ENCODE measurements at places on chromosomes 2 and 18.

DNA sequence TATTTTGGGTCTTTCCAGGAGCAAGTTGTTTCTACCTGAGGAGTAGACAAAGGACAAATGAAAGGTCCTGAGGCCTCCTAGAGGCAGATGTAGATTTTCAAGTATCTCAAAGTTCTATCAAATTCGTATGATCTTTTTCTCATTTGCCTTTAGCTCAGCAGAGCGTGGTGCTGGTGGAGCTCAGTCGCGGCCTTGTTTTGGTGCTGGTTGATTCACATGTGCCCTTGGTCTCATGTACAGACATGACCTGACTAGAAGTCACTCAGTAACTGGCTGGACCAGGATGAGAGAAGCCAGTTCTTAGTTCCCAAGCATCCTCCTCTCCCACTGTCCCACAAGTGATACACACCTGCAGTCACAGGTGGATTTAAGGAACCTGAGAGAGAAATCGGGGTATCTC is 264.0 kb downstream of the PRKCE start:
- DNase-seq = no peak

DNA sequence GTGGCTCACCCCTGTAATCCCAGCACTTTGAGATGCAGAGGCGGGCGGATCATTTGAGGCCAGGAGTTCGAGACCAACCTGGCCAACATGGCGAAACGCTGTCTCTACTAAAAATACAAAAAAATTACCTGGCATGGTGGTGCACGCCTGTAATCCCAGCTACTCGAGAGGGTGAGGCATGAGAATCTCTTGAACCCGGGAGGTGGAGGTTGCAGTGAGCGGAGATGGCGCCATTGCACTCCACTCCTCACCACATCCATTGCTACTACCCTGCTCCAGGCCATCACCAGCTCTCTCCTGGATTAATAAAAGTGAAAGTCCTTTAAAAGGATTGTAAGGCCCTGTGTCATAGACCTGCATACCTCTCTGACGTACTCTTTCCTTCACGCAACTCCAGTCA is 1.2 kb downstream of the RMP24 start:
- no peak for DNase-seq

GRCh38 chr2:214587442-214587841 is 176.6 kb downstream of the VWC2L start:
- no peak for DNase-seq

DNA sequence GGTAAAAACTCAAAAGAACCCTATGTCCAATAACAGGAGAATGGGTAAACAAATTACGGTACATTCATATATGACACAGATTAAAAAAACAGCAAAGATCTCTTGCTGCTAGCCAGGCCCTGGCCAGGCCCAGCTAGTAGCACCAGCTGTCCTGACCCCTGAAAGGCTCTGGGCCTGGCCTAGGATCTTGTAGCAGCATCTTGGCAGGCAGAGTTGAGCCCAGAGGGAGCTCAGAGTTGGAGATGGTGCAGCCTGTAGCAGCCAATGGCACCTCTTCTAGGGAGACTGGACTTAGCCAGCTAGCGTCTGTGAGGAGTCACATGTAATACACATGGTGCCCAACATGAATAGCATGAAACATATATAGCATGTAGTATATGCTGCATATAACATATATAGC is 69.1 kb downstream of the HS6ST1 start:
- no peak for DNase-seq

GRCh38 chr2:168432565-168433186 is 23.4 kb upstream of the CERS6 start:
- DNase-seq = no peak

DNA sequence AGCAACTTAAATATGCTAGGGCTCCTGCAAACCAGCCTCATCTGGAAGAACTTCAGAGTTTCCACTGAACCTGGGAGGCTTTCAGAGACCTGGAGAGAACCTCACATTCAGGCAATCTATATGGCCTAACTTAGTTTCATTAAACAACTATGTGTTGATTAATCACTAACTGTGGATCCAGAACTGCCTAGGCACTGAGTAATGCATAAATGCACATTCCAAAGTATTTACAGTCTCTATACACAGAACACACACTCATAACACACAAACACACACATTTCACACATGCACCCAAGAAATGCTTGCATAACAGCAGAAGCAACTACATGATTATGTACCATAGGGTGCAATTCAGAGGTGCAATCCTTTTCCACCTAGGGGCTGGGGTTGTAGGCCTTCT is 552.8 kb downstream of the BCL11A start:
- DNase-seq = no peak

DNA sequence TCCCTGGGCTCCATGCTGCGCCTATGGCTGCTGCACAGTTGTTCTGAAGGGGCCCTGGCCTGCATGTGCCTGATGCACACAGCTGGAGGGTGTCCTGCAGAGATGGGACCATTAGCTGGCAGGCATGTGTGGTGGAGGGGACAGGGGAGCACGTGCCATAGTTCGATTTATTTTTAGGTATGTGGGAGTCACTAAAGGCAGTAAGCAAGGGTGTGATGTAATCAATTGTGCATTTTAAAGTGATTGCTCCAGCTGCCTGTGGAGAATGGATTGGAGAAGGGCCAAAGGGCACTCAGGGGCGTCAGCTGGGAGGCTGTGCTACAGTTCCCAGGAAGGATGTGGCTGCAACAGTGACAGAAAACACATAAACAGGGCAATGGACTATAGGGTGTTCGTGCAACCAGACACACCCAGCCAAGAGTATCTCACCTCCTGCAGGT is 205.1 kb downstream of the ARL4C start:
- peak; percentile 75 for DNase-seq

GRCh38 chr2:117137371-117137770 is 677.1 kb upstream of the DDX18 start:
- no peak for DNase-seq

GRCh38 chr2:234278556-234279255 is 218.2 kb downstream of the ARL4C start:
- DNase-seq = no peak

GRCh38 chr2:45442026-45442425 is 169.0 kb downstream of the SRBD1 start:
- no peak for DNase-seq

- no peak for DNase-seq
Observed at GRCh38 chr18:51013259-51013658, 16.8 kb upstream of the SMAD4 start.

- DNase-seq = no peak
Observed at GRCh38 chr2:52117299-52117698, 1085.4 kb upstream of the NRXN1 start.

DNA sequence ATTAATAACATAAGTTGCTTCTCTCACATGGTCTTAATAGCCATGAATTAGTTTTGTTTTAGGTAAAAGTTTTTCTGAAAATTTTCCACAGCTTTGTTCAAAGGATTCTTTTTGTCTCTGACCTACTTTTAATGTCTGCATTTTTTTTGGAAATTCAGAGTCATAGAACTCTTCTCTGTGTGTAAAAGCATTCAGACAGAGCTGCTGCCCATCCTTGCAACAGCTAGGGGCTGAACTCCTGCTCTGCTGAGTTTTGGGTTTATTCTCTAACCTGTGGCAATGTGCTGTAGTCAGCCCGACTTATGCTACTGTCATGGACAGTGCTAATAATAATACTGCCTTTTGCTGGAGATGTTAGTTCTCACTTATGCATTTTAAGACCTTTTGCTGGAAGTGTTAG is 44.1 kb downstream of the RALBP1 start:
- no peak for DNase-seq

DNA sequence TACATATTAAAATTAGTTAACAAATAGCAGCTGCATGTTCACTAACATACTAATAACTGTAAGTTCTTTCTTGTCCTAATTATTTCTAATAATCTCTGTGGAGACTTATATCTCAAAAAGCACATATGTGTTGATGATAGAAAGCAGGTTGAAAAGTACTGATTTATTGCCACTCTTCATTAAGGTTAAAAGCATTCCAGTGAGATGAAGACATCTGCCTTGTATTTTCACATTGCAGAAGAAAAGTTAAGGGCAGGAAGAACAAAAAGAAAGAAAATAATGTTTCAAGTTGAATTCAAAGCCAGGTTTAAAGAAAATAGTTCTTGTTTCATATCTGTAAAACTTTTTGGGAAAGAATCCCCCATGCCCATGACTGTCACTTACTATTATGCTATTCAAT is 429.9 kb downstream of the MTX2 start:
- DNase-seq = no peak

DNA sequence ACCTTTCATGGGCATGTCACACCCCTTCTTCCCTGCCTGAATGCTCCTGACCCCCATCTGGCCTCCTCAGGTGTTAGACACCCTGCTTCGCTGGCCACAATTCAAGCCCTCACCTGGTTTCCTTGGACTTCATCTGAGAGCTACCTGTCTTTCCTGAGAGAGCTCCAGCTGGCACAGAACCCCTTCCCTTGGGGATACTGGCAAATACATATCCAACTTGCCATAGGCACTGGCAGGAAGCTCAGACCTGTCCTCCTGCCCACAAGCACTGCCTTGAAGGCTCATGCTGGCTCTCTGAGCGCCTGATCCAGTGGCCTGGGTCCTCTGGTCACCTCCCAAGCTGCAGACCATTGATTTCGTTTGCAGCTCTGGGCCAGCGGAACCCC is 74.1 kb upstream of the MAP4K3 start:
- DNase-seq = no peak

GRCh38 chr2:62284980-62285379 is 89.1 kb downstream of the B3GNT2 start:
- DNase-seq = no peak

GRCh38 chr2:40448476-40449079 is 3.3 kb downstream of the SLC8A1 start:
- no peak for DNase-seq

GRCh38 chr2:18701546-18701945 is 112.2 kb upstream of the NT5C1B start:
- DNase-seq = no peak

DNA sequence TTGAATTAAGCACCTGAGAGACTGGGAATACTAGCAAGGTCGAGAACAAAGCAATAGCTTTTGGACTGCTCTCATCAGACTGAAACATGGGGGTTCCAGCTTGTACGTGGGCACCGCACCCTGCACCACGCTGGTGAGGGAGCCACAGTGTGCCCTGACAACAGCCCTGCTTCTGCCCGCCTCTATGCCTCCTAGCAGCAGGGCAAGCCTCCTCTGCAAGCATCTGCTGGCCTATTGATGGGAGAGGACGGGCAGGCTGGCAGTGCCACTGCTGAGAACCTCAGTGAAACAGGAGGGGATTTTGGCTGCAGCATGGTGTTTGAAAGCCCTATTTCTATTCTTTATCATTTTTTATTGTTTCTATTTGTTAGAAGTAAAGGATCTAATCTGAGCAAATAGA is 146.1 kb upstream of the OTOS start:
- no peak for DNase-seq

DNA sequence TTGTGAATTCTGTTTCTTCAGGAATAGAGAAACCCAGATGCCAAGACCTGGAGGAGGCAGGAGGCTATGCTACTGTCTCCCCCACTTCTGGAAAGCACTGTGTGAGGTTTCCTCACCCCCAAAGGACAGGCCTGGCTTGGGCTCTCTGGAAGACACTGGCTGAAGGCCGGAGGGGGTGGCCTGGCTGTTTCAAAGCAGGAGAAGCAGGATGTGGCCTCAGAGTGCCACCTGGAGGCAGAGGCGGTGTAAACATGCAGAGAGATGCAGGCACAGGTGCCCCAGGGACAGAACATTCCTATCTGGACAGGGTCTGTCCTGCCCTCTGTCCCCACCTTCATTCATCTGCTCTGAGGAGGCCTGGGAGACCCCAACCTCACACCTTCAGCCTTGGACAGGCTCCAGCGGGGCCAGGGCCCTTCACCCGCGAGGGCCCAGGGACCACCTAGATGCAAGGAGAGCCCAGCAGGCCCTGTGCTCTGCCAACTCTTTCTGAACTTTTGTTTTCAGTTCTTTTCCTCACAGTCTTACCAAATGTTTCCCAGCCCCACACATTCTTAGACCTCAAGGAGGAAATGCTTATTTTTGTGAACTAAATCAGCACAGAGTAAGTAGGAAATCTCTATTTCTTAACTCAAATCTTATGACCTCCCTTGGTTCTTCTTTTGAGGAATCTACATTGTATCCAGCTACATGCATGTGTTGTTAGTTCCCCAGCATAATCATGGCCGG is 79.2 kb downstream of the LONRF2 start:
- no peak for DNase-seq

GRCh38 chr2:226143091-226143490 is 656.5 kb downstream of the IRS1 start:
- DNase-seq = no peak

- peak; percentile 90 for DNase-seq
Observed at GRCh38 chr2:233208382-233209116, 42.9 kb upstream of the ATG16L1 start.

DNA sequence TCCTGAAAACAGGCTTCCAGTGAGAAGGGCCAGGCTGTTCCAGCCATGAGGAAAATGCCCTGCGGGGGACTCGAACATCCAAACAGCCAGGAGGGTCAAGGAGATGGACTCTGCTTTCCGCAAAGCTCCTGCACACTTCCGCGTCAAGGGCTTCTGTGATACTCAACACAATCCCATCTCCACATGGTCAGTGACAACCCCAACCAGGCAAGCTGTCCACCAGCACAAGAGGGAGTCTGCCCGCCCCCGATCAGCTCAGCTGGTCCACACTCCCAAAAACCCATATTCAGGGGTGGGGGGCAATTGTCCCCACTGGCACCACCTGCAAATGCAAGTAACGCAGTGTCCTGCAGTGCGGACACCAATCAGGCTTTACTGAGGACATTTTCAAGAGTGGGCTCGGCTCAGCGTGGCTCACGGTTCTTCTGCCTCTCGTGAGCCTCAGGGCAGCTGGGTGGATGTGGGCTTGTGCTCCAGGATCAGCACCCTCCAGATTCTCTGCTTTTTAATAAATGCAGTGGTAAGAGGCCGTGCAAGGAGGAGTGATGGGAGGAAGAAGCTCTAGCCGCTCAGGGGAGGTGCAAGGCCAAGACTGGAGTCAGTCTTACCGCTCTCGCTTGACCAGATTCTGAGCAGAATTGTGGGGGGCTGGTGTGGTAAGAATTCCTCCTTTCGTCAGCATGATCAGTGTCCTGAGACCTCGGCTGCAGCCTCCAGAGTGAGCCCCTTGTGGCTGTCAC is 19.5 kb upstream of the CIDEA start:
- DNase-seq = no peak

GRCh38 chr2:113304702-113305101 is 26.0 kb upstream of the PAX8 start:
- no peak for DNase-seq

DNA sequence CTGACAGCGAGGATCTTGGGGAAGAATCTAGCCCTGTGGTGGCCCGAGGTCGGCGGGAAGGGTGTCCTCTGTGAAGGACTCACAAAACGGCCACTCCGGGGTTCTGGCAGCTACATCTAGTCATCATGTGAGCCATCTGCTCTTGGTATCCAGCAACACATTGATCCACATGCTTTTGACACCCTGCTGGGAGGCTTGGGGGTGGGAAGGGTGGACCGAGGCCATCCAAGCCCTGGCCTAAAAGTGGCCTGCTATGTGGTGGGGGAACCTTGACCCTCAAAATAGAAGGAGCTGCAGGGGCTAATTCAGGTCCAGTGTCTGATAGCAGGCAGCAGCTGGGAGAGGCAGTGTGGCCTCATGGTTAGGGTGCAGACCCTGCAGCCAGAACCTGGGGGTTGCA is 145.7 kb downstream of the CELF4 start:
- no peak for DNase-seq

GRCh38 chr2:17935242-17935885 is 56.9 kb downstream of the KCNS3 start:
- DNase-seq = no peak

All from PC-9 (cell line).